NCI-H1092 (cell line): ENCODE measurements at places on chromosomes 12 and 14.
A peak's percentile ranks its signal among the peaks of the same experiment; 100 is the strongest.

DNA sequence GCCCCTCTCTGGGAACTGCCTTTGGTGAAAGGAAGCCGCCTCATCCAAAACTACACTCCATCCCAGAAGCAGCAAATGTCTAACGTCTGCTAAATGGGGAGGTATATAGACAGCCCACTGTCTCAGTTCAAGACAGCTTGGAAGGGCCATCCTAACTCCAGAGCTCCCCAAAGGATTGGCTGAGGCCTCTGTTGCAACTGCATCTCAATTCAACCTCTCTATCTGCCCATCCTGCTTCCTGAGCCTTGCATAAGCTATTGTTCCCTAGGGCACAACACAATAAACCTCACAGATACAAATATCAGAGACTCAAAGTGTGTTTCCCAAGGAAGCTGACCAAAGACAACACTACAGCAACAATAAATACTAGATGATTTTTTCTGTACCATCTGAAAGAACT lies 495.2 kb upstream of the SOX5 start:
- no peak for DNase-seq

- peak; percentile 2 for DNase-seq
These were observed 354.3 kb downstream of the CEP128 start for GRCh38 chr14:80587096-80587724.

- DNase-seq: no peak
These were observed 202.5 kb downstream of the KLHL28 start for GRCh38 chr14:44759277-44759676.

DNA sequence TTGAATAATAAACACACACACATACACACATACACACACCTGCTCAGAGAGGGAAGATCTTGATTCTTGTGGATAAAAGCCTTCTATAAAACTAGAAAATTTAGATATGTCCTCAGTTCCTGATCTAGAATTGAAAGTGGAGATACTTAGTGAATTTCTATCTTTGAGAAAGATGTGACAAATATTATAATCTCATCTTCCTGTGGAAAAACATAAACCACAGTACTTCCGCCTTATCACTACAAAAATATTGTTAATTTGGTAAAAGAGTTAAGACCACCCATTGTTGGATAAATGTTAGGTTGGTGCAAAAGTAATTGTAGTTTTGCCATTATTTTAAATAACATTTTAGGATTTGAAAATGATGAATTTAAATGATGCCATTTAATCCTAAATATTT lies at the start of gene KLRK1:
TSS of gene KLRK1 (minus strand) at position 138 of the 400 bp plus-strand sequence. CDS start 1,231 bp downstream, outside the sequence.
- DNase-seq: no peak
